NCI-H1417 treated with DMSO at 0.1 percent for 48 hours (cell line): ENCODE measurements at places on chromosomes 1 and 21.

DNA sequence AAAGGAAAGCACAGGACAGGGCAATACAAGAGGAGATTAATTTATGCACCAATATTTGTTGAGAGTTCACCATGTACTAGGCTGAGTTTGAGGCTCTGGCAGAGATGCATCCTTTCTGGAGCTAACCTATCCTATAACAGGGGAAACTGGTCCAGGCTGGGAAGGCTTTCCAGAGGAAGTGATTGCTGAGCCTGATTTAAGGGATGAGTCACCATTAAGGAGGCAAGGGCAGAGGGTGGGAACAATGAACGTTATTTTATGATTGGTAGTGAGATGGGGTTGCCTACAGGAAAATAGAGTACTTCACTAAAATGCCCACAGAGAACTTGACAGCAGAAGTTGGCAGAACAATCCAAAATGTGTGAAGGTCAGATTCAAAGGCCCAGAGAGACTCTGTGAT is 141.4 kb downstream of the PLPP3 start:
- DNase-seq = no peak

DNA sequence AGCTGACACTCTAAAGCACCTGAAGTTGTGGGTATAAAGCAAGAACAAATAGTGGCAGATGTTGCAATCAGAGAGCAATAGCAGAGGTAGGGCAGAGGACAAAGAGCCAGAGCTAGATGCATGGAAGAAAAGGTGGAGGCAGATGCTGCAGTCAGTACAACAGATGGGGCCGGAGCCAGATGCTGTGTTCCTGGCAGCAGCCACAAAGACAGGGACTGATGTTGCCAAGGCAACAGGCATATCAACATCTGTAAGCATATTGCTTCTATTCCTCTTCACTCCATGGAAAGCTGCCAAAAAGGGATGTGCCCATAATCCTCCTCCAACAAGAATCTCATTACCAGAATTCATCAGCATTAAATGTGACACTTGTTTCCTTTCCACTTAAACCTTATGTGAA is 108.0 kb downstream of the TNNI3K start:
- DNase-seq = peak; percentile 57

DNA sequence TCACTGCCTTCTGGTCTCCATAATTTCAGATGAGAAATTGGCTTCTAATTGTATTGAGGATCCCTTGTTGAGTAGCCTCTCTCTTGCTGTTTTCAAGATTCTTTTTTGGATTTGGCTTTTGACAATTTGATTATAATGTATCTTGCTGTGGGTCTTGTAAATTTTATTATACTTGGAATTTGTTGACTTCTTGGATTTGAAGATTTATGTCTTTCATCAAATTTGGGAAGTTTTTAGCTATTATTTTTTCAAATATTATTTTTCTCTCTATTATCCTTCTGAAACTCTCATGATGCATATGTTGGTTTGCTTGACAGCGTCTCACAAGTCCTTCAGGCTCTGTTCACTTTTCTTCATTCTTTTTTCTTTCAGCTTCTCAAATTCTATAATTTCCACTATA is 126.1 kb downstream of the C1orf94 start:
- DNase-seq = no peak

- DNase-seq = no peak
Observed at GRCh38 chr21:34534522-34534921, 22.5 kb upstream of the KCNE1 start.

DNA sequence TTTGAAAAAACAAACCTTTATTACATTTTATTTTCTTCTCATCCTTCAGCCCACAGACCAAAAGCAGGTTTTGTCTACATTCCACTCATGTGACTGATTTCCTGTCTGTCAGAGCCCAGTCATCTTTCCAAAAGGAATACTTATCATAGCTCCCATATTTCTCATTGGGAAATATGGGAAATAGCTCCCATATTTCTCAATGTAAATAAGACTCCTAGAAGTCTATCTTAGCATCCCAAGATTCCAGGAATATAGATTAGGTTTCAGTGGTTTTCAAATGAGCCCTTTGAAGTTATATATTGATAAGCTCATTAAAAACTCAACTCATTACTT is 19.1 kb upstream of the NRDC start:
- no peak for DNase-seq

GRCh38 chr21:34808569-34809204 is 139.9 kb downstream of the CLIC6 start:
- DNase-seq = no peak

GRCh38 chr1:20074055-20074724 is 4.2 kb downstream of the PLA2G5 start:
- DNase-seq = no peak
